Tibial nerve (tissue), 4 donors: ENCODE measurements at places on chromosomes 16 and 17.

DNA sequence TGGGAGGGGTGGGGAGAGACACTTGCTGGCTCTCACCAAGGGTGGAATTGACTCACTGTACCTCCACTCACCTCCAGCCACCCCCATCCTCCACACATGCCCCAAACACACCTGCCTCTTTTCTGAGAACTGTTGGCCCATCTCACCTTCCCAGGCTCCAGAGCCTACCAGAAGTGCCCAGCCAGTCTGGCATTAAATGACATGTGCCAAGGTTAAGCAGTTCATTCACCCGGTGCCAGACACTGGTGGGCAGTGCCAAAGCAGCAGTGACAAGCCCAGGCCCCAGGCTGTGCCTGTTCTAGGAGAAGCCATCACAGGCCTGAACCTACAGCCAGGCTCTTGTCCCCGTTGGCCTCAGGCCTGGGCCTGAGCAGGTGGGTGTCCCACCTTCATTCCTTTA lies 11.2 kb downstream of the MVP start:
- no peak overlapping the region for H3K27ac ChIP-seq
- DNase-seq, result no peak
- H3K27me3 ChIP-seq, result no peaks in the 10 kb centered on the region
- peaks cover 3% of the 10 kb centered on the region for H3K36me3 ChIP-seq
- no peak overlapping the region for H3K4me3 ChIP-seq

DNA sequence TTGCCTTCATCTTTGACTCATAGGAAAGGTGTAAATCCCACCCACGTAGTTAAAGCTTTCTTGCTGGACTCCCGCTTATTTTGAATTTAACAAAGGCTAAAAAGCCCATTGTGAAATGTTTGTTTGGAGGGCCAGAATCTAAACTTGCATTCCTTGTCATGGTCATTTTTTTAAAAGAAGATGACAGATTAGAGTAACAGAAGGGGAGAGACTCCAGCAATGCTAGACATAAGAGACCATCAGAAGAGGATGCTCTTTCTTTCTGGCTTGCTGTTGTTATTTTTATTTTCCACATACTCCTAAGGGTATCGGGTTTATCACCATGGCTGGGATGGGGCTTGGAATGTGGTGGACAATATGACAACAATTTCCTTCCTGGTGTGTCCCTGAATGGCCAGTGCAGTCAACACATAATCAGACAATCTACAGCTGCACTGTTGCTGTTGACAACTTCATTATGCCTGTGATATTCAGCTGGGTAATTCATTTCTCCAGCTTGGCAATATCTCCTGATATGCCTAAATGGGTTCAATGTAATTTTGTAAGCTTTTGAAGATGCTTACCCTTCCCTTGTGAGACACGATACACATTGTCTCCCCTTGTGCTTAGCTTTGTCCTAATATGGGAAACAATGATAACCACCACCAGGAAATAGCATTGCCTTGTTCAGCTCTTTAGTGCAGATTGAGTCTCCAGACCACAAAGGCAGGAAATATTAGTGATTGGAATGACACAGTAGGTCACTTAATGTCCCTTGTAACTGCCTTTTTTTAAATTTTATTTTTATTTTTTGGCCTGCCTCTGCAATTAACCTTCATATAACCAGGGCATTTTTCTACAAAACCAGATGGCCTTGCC lies 164.3 kb downstream of the ANKFN1 start:
- no peak overlapping the region for H3K27ac ChIP-seq
- H3K4me1 ChIP-seq, result no peaks in the 10 kb centered on the region
- H3K27me3 ChIP-seq, result no peaks in the 10 kb centered on the region

DNA sequence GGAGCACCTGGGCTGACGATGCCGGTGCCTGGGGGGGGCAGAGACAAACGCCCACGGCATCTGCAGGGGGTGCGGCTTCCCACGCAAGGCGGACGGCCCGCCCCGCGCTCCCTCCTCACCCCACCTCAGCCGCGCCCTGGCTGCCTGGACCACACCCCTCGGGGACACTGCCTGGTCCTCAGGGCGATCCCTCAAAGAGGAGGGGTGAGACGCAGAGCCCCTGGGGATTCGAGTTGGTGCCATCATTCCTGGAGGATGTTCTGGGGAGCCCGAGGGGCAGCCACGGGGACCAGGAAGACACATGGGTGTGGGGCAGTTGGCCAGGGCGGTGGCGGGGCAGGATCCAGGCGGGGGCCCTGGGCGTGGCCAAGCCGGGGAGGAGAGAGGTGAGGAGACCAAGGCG lies 3.9 kb downstream of the IGFALS start:
- peaks cover 6% of the 10 kb centered on the region for H3K36me3 ChIP-seq
- no peaks in the 10 kb centered on the region for H3K27me3 ChIP-seq
- no peak for DNase-seq

DNA sequence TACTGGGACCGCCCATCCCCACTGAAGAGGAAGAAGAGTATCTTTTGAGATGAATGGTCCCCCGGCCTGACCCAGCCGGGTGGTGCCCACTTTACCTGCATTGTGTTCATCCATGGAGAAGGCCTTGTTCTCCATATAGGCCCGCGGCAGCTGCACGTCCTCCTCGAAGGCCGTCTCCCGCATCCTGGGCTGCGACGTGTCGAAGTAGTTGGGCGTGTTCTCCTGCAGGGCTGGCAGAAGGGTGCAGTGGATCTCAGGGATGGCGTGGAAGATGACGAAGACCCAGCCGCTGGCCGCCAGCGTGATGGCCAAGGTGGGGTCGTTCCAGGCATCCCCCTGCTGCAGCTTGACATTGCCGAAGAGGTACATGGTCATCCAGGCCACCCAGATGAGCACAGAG lies 12.9 kb downstream of the GPRC5B start:
- H3K27me3 ChIP-seq, result no peaks in the 10 kb centered on the region
- no peaks in the 10 kb centered on the region for H3K4me1 ChIP-seq
- DNase-seq, result no peak
- H3K36me3 ChIP-seq, result no peaks in the 10 kb centered on the region
- H3K27ac ChIP-seq, result no peak overlapping the region
- no peak overlapping the region for H3K4me3 ChIP-seq
